ENCODE measurements at places on chromosomes 6 and 20.

GRCh38 chr6:170107606-170108222, 183.2 kb downstream of the DLL1 start:
- no peak for DNase-seq

GRCh38 chr6:105545228-105545920, 142.5 kb upstream of the PREP start:
- no peak for DNase-seq

GRCh38 chr6:167840526-167841179, 13.9 kb downstream of the AFDN start:
- DNase-seq = no peak

- DNase-seq = no peak
These were observed 1.6 kb downstream of the KCNG1 start for GRCh38 chr20:51021067-51022025.

GRCh38 chr6:42947950-42948349, 12.6 kb upstream of the GNMT start:
- no peak for DNase-seq

DNA sequence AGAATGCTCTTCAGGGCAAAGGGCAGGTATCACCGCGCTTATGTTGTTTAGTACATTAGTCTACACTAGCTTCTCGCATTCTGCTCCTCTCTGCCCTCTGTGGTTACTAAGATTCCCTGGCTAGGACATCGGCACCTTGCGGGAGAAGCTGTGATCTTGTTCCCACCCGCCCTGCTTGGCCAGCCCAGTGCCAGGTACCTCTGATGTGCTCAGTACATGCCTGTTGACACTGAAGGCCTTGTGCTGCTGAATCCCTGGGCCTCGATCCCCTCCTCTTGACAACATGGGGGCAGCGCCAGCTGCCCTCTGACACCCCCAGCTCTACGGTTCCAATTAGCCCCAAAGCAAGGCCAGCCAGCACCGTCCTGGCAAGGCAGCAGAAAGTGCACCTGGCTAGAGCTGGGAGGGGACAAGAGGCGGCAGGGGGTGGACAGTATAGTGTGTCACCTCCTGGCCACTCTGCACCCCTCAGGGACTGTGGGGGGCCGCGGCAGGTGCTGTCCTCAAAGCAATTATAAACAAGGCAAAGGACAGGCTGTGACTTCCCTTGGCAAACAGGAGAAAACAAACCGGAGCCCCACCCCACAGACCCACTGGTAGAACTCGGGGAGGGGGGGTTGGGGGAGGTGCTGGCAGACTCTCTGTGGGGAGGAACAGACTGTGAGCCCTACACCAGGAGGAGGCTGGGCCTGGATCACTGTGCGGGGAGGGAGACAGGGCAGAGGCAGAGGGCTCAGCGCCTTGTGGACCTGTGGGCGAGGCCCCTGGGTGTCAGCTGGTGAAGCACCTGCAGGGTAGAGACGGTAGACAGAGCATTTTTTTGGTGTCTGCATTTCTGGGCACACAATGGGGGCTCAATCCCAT, 7.1 kb downstream of the TFEB start:
- DNase-seq = no peak

DNA sequence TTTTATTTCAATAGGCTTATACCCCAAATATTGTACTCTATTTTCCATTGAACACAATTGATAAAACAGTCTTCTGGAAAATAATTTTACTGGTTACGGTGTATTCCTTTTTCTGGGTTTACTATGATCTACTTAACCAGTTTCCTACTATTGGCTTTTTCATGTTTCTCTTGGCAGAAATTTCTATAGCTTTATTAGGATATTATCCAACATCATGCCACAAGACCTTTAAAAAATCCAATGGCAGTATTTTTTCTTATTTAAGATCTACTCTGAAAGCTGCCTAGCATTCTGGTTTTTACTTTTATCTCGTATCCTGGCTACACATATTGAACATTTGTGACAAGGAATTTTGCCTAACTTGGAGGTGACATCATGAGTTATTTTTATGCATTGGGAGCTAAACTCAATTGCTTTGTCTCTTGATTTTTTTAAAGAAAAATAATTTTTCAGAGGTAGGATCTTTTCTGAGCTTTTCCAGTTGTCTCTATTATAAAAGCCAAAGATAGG, 45.5 kb downstream of the SLC9A8 start:
- DNase-seq = no peak

GRCh38 chr6:22643780-22644179, 74.4 kb downstream of the HDGFL1 start:
- DNase-seq = no peak

DNA sequence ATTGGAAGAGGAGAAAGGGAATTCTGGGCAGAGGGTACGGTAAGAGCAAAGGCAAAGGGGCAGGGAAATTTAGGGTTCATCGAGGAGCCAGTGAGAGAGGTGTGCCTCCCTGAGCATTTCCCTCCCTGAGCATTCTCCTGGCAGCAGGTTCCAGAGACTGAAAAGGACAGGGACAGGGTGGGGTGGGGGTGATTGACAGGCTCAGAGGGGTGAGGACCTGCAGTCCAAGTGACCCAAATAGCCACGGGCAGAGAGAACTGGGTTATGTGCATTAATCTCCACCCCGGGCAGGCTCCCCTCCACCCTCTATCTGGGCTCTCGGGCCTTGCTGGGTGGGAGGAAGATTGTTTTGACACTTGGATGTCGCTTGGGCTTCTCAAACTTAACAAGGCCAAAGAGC, 69.5 kb downstream of the KCNB1 start:
- no peak for DNase-seq

- DNase-seq = no peak
These were observed 49.4 kb upstream of the COL10A1 start for GRCh38 chr6:116175344-116175743.

GRCh38 chr6:134346932-134347545, 29.1 kb upstream of the SGK1 start:
- DNase-seq = no peak

GRCh38 chr6:39665861-39666260, 59.3 kb downstream of the KIF6 start:
- DNase-seq = no peak

All from retina (tissue), 1 donor.